ENCODE measurements at places on chromosomes 12 and 14.

GRCh38 chr12:92194561-92194960, 48.9 kb upstream of the BTG1 start:
- no peak for DNase-seq

DNA sequence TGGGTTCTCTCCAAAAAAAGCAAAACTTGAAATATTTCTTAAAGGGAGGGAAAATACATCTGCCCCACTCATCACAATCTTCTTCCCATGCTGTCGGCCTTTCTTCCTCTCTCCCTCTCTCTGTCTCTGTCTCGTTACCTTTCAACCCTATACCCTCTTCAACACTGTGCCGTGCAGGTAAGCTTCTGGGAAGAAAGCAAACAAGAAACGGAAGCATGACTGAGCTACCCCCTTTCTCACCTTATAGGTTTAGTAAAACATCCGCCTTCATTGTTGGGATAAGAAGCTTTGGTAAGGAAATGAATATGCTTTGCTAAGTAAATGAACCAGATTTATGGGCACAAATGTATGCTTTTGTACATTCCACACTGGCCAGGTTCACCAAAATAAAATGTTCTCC, 63.0 kb downstream of the TMEM30B start:
- DNase-seq: no peak

GRCh38 chr12:120470150-120470784, 719 bp upstream of the SRSF9 start:
- DNase-seq: no peak

GRCh38 chr12:116338064-116338846, 60.8 kb upstream of the MED13L start:
- no peak for DNase-seq

DNA sequence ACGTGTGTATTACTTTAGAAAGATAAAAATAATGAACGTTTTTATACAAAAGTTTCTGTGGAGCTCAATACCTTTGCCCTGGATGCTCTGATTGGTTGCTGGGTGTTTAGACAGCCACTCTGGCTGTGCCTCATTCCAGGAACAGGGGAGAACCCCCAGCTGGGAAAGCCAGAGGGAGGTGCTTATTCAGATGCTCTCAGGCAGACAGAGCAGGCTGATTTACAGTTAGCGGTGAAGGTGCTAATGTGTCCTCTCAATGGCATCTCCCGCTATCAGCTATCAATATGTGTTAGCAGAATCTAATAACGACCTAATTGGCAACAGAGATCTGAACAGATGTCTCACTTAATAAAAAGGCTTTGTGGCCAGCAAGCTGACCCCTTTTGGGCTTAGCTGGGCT, 402.3 kb downstream of the NUAK1 start:
- no peak for DNase-seq

DNA sequence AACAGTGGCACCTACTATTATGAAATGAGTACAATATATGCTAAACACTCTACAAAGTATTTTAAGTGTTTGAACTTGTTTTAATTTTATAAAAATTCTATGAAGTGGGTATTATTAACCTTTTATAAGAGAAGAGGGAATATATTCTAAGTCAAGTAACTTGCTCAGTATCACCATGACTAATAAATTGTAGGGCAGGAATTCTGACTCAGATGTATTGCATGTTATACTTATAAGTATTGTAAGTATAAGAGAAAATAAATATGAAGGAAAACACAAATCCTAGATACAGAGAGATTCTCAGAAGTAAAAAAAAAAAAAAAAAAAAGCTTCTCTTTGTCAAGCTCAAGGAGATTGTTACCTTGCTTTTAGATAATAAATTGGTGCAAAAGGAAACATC, 893.2 kb downstream of the SLC16A7 start:
- DNase-seq: no peak

DNA sequence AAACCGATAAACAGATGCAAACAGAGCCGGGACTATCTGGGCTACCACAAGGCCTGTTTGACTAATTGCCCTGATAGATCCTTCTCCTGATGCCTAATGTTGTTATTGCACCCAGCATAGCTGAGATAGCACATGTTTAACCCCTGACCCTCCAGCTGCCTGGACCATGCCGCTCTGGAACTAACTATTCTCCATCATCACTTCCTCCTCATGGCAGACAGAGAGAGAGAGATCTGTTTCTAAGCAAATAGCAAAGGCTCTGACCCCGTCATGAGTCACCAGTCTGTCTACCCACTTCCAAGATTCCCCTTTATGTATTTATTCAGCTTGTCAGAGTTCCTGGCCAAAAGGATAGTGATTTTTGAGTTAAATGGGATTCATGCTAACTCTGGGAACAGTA, 58.2 kb upstream of the FLRT2 start:
- no peak for DNase-seq

GRCh38 chr14:103994535-103995184, 52.3 kb upstream of the RD3L start:
- DNase-seq: no peak

GRCh38 chr14:61493239-61493638, 171.9 kb downstream of the PRKCH start:
- no peak for DNase-seq

GRCh38 chr14:90523961-90524875, 127.4 kb downstream of the CALM1 start:
- DNase-seq: no peak

- no peak for DNase-seq
Measured at GRCh38 chr12:14849661-14850060, 6.3 kb upstream of the ART4 start.

GRCh38 chr14:84234281-84234680, 1295.7 kb upstream of the FLRT2 start:
- no peak for DNase-seq

- DNase-seq: no peak
Measured at GRCh38 chr14:102178806-102179205, 39.1 kb downstream of the WDR20 start.

DNA sequence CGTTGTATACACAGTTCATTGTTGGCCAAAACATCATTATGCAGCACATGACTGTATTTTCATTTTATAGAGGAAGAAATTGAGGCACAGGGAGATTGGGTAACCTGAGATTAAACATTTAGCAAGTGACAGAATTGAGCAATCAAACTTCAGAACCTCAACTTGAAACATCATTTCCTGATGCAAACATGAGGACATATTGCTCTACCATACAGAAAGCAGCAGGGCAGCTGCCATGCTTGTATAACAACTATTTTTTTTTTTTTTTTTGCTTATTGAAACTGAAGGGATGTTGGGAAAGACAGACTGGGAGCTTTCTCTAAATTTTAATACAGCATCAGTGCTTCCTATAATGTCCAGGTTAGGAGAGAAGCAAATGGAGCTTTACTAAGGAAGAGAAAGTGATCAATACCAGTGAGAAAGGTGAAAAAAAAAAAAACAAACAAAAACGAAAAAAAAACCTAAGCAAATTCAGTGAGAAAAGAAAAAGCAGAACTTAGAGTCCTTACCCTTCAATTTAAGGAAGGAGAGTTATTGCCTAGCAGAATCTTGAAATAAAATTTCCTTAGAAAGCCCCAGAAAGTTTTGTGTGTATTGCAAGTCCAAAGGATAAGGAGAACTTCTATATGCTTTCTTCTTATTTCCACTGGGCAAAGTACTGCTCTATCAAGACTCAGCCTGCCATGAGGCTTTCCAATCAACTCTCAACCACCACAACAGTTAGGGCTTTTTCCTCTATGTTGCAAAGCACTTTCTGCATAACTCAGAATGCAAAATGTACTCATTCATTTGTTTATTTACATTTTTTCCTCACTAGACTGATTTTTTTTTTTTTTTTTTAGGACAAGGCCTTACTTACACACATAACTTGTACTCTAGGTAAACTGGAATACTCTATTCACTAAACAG, 21.6 kb downstream of the BTG1 start:
- no peak for DNase-seq

DNA sequence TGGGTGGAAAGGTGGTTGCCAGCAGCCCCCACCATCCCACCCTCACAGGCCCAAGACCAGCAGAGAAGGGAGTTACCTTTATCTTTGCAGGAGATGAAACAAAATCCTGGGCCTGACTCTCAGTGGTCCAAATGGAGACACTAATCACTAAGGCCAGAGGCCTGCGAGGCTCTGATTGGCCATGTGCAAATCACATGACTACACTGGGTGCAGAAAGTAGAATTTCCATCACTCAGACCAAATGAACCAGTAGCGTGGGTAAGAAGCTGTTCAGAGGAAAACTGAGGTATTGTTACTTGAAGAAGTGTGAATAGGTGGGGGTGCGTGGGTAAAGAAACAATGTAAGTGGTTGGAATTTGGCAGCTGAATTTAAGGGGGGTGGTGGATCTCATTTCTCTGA, 20.2 kb upstream of the PPP1CC start:
- no peak for DNase-seq

DNA sequence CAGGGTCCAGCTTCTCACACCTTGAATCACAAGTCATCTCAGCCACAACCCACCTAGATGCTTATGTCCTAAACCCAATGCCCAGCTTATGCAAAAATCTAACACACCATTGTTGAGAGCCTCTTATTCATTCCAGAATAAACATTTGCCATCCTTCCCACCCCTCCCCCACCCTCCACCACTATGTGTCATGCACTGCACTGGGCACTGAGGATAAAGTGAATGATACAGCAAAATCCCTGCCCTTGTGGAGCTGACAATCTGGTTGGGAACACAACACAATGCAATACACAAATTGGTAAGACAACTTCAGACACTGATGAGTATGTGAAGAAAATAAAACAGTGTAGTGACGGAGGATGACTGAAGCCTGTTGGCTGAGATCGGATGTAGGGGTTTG, 1.4 kb upstream of the GLTP start:
- DNase-seq: no peak

DNA sequence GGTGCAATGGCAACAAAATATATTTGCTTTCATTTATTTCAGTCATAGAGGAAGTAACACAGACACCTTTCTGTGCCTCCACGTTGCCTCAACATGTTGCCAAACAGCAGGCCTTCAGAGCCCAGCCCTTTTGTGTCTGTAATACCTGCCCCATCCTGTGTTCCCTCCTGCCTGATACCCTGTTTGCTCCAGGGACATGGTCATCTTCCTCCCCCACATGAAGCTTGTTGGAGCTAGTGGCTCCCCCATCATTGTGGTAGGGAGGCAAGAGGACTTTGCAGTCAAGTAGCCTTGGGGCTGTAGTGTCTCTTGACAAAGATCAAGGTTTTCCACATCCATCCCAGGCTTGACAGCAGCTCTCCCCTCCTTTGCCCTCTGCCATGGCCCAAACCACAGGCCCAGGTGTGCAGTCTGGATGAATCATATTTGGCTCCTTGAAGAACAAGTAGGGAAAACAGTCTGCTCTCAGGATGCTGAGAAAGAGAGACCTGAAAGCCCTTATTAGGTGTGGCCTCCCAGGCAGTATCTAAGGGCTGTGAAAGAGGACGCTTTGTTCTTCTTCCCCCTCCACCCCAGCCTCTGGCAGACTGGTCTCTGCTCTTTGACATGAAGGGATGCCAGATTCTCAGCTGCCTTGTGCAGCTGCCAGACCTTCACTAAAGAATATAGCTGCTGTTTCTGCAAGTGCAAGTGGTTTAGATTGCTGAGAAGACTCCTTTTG, 329.0 kb downstream of the C12orf75 start:
- no peak for DNase-seq

DNA sequence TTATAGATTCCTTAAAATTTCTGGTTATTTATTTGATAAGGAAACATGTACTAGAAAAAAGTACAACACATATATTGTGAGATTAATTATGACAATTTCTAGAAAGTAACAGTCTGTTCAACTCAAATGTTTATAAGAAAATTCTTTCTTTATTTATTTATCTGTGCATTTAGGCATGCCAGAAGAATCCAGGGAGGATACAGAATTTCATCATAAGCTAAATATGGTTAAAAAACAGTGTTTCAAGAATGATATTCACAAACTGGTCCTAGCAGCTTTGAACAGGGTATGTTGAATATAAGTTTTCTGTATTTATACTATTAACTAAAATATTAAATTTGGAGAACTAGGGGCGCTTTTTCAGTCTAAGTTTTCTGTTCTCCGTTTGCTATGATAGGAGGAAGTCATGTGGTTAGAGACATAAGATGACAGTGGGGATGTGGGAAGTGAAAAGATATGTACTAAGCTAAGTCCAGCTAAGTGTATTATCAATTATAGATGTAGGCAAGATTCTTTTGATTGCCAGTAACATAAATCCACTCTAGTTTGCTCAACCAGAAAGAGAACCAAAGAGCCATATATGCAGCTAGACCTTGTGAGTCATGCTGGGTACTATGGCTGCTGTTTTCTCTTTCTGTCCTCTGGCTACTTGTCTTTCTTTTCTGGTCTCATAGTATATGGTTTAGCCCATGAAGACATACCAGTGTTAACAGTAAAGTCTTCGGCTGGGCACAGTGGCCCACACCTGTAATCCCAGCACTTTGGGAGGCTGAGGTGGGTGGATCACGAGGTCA, 39.0 kb downstream of the LRRK2 start:
- no peak for DNase-seq

- DNase-seq: no peak
Measured at GRCh38 chr14:101707863-101708620, 53.5 kb upstream of the PPP2R5C start.

GRCh38 chr14:99038431-99038820, 233.6 kb downstream of the BCL11B start:
- DNase-seq: no peak

GRCh38 chr12:90920222-90920621, 34.8 kb downstream of the CCER1 start:
- DNase-seq: no peak

DNA sequence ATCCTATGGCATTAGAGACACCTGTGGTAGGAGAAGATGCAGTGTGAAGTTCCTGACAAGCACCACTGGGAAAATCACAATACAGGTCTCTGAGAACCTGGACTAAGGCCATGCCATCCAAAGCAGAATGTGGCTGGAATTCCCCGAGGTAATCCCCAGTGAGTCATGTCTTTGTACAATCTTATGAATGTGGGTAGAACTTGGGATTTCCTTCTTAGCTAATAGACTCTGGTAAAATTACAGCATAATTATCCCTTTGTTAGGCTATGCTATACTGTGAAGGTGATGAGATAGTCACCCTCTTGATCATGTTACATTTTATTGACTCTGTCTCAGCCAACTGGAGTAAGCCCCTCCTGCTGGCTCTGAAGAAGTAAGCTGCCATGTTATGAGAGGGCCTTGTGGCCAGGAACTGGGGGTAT, 224.3 kb upstream of the DCN start:
- DNase-seq: no peak

All from activated gamma-delta T cell (primary cell).